ENCODE measurements at places on chromosomes 2 and 18.
A peak's percentile ranks its signal among the peaks of the same experiment; 100 is the strongest.

DNA sequence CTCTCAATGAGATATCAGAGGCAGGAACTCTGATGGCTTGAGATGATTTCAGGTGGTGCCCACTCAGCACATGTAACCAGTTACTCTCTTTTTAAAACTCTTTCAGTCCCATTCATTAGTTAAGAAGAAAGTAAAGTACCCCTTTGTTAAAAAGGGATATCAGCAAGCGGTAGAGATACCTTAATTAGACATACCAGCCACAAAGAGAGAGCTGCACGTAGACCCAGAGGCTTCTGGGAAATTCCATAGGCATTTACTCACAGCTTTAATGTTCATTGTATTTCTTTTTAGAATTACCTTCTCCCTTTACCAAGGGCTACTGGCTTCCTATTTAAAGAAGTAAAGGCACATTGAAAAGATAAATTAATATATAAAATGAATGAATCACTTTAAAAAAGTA lies 63.3 kb downstream of the LYPD6B start:
- no peak for DNase-seq

DNA sequence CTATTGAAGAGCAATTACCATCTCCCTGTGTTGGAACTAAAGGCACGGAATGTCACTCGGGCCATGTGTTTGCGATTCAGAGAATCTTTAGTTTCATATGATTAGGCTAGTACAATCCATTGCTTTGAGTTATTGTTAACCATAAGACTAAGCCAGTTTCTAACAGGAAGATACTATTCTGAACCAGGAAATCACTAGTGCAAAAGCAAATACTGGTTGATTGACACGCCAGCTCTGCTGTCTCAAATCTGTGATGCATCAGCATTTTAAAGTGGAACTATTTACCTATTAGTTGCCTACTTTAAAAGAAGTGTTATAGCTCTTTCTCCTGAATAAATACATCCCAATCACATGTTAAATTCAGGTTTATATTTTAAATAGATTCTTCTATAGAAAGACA lies 61.9 kb downstream of the AFTPH start:
- no peak for DNase-seq

DNA sequence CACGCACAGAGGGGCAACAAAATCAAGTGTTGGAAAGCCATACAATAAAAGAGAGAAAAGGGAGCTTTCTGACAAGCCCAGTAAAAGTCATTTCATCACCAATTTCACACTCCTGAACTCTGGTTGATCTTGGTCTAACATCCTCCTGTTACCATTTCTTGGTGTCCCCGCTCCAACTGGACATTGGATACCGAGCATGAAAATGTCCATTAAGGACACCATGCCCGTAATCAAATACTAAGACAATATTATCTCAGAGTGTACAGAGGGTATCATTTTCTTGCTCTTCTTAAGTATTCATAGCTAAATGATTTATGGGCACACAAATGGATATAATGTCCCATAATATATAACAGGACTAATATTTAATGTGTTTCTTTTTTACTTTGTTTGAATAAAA lies 218.9 kb downstream of the EPHA4 start:
- no peak for DNase-seq

GRCh38 chr2:26764078-26764887 lies at the start of gene SLC35F6:
Gene SLC35F6 (plus strand): TSS chr2:26764284. CDS start chr2:26764350, 66 bp downstream.
- DNase-seq: peak; percentile 82

- no peak for DNase-seq
These were observed 139.0 kb downstream of the DDX1 start for GRCh38 chr2:15730545-15731212.

- no peak for DNase-seq
These were observed 46.0 kb downstream of the SLC66A2 start for GRCh38 chr18:79905389-79905911.

DNA sequence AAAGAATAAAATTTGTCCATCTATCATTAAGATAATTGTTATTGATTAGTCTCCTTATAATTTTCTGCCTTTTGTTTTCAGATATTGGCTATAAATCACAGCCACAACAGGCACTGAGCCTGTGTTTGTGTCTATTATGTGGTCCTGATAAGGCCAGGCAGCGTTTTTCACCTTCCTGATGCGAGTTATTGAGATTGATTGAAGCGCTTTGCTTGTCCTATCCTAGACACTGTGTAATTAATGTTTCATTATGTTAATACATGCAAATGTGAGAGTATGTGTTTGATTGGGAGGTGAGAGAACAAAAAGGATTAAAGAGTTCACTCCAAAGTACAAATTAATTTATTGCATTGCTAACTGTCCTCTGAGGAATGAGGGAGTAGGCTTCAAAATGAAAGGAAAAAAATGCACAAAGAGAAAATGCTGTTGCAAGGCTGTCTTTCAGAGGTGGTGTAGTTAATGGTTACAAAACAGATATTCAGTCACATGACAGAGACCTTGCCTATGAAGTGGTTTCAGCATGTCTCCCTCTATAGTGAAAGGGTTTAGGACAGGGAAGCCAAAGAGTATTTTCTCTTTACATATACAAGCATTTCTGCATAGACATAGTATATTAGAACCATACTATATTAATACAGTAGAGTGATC lies 391.1 kb downstream of the DCC start:
- DNase-seq: no peak

DNA sequence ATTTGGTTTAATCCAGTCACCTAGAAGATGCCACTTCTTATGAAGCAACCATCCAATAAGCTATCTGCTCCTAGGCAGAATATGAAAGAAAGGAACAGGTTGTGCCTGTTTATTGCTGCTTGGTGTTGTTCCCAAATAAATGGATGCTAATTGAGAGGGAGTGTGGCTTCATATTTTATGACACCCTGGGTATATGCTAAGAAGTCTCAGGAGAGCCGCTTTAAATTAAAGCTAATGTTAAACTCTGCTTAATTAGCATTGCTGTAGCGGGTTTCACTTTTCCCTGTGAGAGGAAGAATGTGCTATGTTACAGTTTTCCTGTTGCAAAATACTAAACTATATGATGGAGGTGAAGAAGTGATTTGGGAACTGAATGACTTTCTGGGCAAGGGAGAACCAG lies 48.7 kb upstream of the TANK start:
- DNase-seq: no peak

DNA sequence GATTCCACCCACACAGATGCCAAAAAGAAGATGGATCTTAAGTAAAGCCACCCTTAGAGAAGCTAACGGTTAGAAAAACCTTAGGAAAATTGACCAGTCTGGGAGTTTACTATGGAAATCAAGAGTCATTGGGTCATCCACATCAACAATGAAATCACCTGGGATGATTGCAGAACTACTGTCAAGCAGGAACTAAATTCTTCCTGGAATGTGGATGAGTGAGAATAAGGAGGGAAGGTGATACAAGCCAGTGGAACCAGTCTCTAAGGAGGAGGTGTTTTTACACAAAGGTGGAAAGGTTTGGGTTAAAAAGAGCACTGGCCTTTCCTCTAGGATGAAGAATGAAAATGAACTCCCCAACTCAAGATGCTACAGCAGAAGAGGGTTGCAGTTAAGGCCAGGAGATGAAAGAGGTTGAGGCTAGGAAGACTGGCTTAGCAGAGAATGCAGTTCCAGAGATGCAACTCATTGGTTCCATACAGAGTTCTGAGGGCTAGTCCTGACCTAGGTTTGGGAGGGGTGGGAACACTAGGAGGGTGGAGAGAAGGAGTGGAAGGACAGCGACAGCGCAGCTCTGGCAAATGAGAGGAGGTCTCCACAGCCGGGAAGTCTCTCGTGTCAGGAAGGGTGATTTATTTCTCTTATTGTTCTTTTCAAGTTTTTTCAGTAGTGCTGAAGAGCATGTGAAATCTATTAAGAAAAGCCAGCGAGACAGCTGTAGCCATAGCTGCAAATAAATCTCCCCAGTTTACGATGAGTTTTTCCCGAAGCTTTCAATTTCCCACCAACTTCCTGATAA lies 27.7 kb upstream of the KDM3A start:
- DNase-seq: no peak

DNA sequence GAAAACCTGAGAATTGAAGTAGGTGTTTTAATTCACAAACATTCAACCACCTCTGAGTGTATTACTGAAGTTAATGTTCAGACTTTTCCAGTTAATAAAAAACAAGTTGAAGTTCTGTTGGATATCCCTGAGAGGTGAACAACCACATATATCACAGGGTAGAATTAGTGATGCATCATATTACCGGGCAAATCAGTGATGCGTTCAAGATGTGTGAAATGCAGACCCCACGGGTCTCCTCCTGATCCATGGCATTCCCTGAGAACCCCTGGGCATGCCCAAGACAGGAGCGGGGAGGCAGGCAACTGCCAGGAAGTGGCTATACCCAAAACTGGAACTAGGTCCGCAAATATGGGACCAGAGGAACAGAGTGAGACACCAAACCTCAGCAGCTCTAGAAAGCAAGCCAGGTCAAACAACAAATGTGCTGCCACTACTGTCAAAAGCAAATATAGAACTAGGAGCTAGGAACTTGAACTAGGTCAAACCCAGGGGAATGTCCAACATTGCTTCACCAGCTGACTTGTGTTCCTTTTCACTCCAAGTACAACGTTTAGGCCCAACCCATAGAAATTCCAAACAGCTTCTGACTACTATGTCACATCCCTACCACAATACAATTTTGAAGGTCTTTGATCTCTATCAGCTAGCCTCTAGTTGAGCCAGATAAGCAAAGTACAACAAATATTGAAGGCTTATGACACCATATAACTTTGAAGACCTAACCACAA lies 20.2 kb downstream of the PSTPIP2 start:
- DNase-seq: no peak

DNA sequence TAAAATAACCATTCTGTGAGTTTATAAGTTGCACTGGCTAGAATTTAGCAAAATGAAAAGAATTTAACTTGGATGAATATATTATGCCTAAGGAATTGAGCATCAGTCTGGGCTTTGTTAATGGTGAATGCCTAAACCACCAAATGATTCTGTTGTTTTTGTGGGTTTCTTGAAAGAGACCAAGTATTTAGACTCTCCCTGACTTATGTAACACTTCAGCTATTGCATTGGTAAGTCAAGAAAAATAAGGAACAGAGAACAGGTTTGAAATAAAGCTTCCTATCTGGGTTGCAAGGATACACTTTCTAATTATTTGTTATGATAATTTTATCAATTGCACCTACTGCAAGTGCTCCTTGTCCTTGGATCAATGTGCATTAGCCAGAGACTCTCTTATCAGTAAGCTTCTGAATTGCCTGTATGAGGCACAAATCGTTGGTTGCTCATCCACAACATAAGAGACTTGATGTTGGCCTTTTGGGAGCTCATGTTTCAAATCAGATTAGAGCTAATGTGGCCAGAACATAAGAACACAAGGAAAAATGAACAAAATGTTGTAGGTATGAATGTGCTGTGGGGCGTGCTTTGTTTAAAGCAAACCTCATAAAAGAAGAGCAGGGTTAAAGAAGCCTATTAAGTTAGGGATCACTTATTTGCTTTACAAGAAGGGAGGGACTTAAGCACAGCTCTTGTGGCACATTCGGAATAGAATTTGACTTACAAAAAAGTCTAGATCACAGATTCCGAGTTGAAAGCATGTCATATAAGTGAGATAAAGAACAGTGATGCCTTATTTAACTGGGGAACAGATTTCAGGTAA lies 37.2 kb downstream of the PRKCE start:
- DNase-seq: no peak

GRCh38 chr18:28136071-28136470 lies 40.9 kb downstream of the CDH2 start:
- DNase-seq: no peak

DNA sequence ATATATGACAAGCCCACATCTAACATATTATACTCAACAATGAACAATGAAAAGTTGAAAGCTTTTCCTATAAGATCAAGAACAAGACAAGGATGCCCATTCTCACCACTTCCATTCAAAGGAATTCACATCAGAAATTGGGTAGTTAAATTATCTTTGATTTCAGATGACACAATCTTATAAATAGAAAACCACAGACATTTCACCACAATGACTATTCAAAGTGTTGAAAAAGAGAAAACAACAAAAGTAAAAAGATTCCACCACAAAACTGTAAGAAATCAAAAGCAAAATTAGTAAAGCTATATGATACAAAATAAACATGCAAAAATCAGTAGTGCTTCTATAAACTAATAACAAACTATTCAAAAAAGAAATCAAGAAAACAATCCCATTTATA lies 279.7 kb upstream of the MYT1L start:
- DNase-seq: no peak

DNA sequence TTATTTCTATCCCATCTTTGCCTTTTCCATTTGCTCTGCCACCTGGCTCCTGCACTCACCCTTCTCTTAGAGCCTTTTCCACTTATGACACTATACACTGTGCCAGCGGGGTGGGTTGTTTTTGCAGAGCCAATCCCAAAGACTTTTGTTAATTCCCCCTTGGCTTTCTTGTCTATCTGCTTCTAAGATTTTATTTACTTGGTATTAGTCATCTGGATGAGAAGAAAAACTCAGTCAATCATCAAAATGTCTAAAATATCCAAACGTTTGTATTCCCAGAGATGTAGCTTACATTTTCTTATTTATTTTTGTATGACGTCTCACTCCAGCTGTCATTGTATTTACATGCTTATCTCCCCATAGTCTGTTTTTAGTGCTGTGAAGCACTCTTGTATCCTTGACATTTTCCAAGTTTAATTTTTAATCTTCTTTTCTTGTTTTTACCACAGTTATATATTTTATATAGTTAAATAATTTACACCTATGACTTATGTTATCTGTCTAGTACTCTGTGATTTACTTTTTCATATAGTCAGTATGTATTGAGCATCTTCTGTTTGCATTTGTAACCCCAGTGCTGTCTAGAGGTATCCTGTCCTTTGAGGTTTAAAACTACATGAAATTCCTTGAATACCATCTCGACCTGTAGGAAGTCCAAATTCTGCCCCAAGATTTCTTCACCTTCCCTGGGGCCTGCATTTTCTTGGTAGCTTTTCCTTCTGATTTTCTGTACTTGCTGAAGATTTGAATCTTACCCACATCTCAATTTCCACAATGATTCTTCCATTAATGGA lies 55.1 kb downstream of the COL4A3 start:
- DNase-seq: no peak

- DNase-seq: no peak
These were observed 234.0 kb downstream of the HAUS1 start for GRCh38 chr18:46338205-46338604.

- no peak for DNase-seq
These were observed 144.9 kb upstream of the HAAO start for GRCh38 chr2:42937171-42937875.

DNA sequence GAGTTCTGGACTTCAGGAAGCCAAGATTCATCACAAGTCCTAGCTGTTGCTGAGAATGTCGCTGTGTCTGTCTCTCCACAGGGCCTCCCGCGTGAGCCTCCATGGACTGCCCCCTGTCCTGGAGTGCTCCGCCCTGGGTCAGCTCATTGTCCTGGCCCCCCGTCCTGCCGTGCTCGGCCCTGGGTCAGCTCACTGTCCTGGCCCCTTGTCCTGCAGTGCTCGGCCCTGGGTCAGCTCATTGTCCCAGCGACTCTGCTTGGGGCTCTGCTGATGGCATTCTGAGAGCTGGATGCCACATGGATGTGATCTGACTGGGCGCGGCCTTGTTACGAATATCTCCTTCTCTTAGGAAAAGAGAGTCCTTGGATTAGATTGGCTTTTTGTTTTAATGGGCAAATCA lies 78.5 kb downstream of the EIPR1 start:
- DNase-seq: no peak
